HFF-Myc (cell line): ENCODE measurements at places on chromosomes 6 and 20.

DNA sequence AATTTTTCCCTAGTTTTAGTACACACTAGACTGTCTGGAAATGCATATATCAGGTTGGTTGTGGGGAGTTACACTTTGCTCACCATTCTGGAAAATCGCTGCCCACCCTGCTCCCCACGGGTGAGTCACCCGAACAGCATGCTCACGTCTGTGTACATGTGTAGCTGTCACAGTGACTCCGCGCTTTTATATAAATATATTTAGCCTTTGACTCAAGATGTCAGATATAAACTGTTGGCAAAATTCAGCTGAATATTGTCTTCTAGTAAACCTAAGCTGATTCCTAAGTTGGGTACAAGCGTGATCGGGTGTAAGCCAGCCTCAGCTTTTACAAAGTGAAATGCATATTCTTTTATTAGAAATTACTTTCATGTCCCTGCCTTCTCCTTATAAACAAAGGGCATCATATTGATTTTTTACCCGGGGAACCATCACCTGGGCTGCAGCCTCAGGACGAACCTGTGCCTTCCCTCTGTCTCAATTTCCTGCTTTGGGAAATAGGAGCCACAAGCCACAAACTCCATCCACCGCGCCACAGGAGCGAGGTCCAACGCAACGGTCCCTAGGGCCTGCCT lies 4.3 kb downstream of the SDCBP2 start:
- no peak for DNase-seq

DNA sequence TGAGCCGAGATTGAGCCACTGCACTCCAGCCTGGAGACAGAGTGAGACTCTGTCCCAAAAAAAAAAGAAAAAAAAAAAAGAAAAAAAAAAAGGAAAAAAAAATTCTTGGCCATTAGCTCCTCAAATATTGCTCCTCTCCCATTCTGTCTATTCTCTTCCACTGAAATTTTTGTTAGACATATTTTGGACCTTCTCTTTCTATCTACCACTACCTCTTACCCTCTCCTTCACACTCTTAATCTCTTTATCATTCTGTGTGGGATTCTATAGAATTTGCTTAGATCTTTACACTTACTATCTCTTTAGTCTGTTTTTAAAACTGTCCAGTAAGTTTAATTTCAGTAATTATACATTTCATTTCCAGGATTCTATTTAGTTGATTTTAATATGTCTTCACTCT lies 85.0 kb downstream of the IRAK1BP1 start:
- no peak for DNase-seq

- no peak for DNase-seq
Measured at GRCh38 chr6:163835439-163836171, 421.1 kb downstream of the QKI start.

- DNase-seq, result no peak
Measured at GRCh38 chr20:62511300-62511914, 35.6 kb upstream of the GATA5 start.

GRCh38 chr6:155894262-155894661 lies 438.6 kb upstream of the NOX3 start:
- DNase-seq, result no peak

DNA sequence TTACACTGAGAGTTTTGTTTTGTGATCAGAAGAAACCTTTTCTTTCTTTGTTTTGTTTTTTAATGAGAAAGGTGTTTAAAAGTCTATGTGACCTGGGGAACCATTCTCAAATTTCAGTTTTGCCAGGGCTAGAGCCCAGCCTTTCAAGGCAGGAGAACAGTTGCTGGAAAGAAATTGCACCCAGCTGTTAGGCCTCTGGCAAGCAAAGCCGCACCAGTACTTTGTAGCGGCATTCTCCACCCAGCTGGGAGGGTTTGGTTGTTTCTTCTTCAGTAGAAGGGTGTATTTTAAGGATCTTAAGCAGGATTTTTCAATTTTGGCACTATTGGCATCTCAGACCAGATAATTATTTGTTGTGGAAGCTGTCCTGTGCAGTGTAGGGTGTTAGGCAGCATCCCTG lies 16.6 kb upstream of the MAPK13 start:
- no peak for DNase-seq

DNA sequence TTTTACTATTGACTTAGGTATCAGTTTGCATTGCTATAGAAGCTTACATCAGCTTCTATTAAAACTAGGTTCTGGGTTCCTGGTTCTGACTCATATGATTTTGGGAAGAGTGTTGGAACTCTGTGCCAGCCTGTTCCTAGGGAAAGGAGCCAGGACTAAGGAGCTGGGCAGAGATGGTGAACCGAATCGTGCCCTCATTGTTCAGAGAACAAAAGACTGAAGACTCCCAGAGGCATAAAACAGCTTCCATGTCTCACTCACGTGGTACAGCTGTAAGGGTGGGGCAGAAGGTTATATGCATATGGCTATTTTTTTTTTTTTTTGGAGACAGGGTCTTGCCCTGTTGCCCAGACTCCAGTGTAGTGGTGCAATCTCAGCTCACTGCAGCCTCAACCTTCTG lies 89.1 kb upstream of the THBS2 start:
- DNase-seq, result no peak

- no peak for DNase-seq
Measured at GRCh38 chr20:57953638-57954037, 243.8 kb upstream of the PMEPA1 start.

GRCh38 chr6:16146028-16146427 lies 17.1 kb downstream of the MYLIP start:
- DNase-seq, result no peak

- DNase-seq, result no peak
Measured at GRCh38 chr6:37141281-37142049, 28.5 kb upstream of the PIM1 start.

GRCh38 chr20:45765307-45765875 lies 26.3 kb downstream of the WFDC3 start:
- DNase-seq, result no peak

DNA sequence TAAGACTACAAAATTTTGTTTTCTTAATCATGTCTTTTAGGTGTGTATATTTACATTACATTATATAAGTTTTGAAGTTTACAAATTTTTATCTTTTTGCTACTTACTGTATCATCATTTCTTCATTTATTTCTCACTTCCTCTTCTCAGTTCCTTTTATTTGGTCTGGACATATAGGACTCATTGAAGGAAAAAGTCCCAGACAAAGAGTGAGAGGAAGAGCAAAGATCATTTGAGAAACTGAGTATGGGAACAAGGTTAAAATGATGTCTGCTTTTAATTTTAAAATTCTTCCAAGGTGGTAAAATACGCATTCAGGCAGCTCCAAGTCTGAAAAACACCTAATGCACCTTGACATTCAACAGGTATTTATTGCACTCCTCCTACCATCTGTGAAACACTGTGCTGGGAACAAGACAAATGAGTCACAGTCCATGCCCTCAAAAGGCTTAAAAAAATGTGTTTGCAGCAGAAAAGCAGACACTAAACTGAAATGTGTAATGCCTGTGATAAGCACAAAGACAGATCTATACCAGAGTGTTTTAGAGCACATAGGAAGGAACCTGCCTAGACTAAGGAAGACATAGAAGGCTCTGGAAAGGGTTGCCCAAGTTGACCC lies 63.2 kb downstream of the PKIB start:
- no peak for DNase-seq

GRCh38 chr6:121879149-121879548 lies 443.7 kb downstream of the GJA1 start:
- no peak for DNase-seq

DNA sequence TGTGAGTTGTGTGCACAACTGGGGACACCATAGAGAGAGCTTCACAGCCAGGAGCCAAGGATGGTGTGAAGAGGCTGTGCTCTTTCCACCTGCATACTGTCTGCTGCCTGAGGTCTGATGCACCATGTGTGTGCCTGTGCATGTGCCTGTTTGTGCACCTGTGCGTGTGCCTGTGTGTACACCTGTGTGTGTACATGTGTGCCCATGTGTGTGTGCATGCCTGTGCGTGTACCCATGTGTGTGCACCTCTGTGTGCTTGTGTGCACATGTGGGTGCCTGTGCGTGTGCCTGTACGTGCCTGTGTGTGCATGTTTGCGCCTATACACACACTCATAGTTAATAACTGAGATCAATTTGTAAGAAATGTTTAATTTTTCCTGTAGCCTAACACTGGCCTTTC lies 51.3 kb downstream of the FAM120B start:
- DNase-seq, result no peak

GRCh38 chr6:106870069-106870468 lies 104.5 kb downstream of the CD24 start:
- DNase-seq, result no peak

- no peak for DNase-seq
Measured at GRCh38 chr6:64013011-64013410, 377.4 kb downstream of the PHF3 start.

DNA sequence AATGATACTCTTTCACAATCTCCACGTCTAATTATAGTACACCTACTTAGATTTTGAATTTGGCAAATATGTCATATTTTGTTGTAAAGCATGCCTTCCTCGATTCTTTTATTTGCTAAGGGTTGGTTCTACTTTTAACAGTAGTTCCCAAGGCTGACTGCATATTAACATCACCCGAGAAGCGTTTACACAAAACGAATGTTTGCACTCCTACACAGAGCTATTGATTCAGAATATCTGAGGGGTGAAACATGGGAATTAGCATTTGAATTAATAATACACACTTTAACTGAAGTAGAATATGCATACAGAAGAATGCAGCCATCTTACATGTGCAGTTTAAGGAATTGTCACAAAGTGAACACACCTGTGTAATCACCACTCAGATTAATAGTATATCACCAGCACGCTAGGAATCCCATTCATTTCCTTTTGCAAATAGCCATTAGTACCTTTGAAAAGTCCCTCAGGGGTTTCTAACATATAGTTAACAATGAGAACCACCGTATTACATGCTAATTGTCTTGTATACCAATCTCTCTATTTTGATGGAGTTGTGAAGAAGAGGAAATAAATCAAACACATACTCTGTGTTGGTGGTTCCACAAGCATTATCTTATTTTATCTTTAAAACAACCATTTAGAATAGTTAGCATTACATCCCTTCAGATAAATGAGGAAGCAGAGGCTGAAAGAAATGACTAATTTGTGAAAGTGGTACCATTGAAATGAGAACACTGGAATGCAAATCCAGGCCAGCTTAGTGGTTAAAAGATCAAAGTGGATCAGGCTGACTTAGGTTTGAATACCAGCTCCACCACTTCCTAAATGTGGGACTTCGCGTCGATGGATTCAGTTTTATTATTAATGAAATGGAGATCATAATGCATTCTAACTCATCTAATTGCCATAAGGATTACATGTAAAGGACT lies 317.6 kb downstream of the HDGFL1 start:
- no peak for DNase-seq

DNA sequence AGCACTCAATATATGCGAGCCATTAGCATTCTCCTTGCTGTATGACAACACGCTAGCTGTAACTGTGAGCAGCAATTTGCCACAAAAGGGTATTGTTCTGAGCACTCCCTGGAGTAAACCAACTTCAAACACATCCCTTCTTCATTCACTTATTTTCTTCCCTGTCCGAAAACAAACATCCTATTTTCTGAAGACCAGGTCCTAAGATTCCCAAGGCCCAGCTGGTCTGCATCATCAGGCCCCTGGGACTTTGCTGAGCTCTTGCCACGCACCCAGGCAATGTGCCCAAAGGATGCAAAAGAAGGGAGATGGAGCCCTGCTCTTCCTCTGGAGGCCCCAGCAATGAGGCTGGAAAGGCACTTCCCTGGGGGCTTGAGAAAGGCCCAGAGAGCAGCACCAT lies 118.1 kb downstream of the PREX1 start:
- DNase-seq, result no peak

GRCh38 chr6:63527658-63528514 lies 44.4 kb upstream of the LOC128125822 start:
- peak; percentile 88 for DNase-seq

DNA sequence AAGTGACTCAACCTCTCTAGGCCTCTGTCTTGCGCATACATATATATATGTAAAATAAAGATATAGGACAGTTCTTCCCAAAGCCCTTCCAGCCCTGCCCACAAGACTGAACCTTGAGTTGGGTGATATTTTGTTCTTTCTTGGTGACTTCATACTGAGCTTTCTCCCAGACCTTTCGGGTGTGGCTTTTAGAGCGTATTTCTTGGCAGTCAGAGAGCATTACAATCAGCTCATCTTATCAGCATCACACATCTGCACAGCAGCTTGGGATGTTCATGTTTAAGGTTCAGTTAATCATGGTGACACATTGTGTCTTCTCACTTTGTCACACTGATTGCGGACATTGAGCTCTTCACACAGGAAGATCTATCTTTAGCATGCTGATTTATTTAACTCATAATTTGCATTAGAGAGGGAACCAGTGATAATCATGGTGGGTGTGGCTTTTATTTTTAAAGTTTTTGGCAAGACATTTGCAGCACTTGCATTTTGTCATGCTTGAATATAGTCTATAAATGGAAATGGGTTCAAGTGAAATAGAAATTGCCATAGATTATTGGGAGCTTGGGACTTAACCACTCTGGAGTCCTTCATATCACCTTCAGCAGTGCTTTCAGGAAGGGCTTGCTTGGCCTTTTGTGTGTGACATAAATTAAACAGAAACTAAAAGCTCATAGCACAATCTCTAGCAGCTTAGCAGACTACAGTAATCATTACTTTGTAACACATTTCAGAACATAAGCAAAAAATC lies 8.3 kb downstream of the KIF3B start:
- DNase-seq, result peak; percentile 7
